ENCODE measurements at places on chromosomes 11 and 22.

- DNase-seq = peak; percentile 51
These were observed 23.4 kb upstream of the MPPED1 start for GRCh38 chr22:43388420-43388851.

DNA sequence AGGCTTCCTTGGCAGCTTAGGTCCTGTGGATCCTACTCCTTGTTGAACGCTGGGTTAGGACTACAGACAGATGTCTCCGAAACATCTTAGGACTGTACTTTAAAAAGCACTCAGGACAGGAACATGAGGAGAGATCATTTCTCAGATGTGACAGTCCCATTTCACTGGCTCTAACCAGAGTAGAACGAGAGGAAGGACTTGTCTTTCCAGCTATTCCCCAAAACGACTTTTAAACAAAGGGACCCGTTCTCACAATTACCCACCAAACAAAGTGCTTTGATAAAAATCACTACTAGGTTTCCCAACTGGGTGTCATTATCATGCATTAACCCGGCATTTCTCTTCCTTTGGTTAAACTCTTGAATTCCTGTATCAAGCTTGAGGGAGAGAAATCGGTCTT is 84.7 kb upstream of the BARX2 start:
- DNase-seq = no peak

DNA sequence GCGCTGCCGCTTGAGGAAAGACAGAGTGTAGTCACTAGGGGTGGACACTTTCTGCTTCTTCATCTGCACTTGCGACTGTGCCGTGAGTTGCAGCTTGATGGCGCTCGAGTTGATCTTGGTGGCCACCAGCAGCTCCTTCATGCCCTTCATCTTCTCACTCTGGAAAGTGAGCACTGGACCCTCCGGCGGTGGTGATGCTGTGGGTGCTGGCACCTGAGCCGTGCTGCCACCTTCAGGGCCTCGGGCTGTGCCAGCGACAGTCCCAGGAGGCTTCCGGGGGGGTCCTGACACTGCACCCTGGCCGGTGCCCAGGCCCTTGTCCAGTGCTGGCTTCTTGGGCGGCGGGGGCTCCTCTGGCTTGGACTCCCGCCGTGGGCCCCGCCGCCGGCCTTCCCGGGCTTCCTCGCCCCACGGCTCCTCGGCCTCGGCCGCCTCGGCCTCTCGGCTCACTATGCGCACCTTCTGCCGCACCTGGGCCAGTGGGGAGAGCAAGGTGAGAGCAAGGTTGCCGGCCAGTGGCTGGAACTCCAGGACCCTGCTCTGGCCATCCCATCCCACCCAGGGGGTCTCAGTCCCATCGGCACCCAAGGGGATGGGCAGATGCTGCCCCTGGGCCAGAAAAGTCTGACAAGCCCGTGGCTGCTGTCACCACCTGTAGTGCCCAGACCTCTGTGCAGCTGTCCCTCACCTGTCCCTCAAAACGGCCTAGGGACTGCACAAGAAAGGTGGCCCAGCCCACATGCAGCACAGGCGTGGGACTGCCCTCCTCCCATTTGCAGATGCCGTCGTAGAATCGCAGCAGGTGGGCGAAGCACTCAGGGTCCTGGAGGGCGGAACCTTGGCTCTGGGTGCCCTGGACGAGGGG is 1.6 kb upstream of the MAP4K2 start:
- DNase-seq = no peak

GRCh38 chr22:50710221-50710620 is 27.8 kb upstream of the ACR start:
- DNase-seq = no peak

All from M059J (cell line).